Ascending aorta (tissue), 2 donors: ENCODE measurements at places on chromosomes 13 and 19.

- no peak for DNase-seq
Observed at GRCh38 chr19:54560881-54561385, 12.7 kb upstream of the LILRA2 start.

DNA sequence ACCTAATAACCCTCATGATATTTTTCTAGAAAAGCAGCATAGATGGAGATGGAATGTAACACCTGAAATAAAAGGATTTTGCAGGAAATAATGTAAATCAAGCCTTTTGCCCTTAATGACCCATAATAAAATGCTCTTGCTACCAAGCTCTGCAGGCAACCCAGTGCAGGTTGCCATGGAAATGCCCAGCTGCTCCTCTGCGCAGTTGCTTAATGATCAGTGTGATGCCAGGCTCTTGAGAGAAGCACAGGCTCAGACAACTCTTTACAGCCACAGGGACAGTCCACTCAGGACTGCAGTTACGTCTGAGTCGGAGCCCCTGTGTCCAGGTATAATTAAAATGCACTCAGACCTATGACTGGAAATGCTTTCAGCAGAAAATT, 165.5 kb downstream of the LACC1 start:
- DNase-seq = no peak

- no peak for DNase-seq
Observed at GRCh38 chr13:101025519-101025918, 350.9 kb upstream of the TMTC4 start.

DNA sequence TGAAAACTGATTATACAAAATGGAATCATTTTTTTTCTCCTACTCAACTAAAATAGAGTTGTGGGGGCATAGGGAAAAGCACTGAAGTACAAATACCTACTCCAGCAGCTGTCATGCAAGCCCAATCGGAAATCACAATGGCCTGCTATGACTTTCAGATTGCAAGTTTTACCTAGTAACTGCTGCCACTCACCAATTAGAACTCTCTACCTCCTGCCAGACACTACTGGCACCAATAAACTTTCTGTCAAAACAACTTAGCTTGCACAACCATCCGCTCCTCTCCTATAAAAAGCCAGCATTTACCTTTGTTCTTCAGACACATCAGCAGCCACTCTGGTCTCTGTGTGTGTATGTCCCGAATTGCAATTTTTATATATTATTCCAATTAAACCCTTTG, 9.3 kb upstream of the TRPC4 start:
- DNase-seq = no peak

DNA sequence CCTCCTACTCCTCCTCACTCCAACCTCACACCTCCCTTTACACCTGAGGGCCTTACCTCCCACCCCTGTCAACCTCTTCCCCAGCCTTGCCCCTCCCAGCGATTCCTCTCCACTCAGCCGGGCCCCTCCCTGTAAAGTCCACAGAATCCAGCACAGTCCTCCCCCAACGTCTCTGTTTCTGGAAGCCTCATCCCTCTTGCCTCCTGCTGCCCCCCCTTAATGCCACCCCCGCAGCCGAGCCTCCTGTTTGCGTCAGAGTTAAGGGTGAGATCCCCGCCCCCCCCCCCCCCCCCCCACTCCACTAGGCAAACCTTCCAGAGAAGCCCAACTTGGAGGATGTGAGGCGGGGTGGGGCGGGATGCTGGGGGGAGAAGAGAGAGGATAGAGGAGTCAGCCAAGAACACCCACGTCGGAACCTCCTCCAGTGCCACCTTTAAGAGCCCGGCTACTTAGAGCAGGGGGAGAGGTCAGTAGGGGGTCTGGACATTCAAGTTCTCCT, 2.1 kb downstream of the UNC13A start:
- peak; percentile 67 for DNase-seq
